ENCODE measurements at places on chromosomes 4 and X.

DNA sequence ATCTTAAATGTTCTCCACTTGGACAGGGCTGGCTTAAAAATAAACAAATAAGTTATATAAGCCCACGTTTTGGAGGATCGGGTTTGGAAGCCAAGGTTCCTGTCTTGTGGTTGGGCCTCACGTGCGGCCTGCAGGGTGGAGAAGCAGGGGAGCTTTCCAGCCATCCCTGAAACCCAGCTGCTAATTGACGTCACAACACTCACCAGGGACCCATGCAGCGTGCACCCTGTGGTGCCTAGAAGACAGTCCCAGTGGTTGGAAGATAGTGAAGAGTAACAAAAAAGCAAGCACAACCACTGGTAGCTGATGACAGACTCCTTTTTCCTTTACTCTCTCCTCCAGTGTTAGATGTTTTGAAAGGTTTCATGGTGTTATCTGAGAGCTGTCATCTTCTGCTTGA lies 142.0 kb upstream of the RBPJ start:
- no peak for DNase-seq

- no peak for DNase-seq
Measured at GRCh38 chrX:139025816-139026215, 314.3 kb upstream of the FGF13 start.

GRCh38 chrX:44770121-44770520 lies 73.7 kb upstream of the DUSP21 start:
- no peak for DNase-seq

GRCh38 chr4:112771-113170 lies 11.5 kb upstream of the ZNF718 start:
- no peak for DNase-seq

DNA sequence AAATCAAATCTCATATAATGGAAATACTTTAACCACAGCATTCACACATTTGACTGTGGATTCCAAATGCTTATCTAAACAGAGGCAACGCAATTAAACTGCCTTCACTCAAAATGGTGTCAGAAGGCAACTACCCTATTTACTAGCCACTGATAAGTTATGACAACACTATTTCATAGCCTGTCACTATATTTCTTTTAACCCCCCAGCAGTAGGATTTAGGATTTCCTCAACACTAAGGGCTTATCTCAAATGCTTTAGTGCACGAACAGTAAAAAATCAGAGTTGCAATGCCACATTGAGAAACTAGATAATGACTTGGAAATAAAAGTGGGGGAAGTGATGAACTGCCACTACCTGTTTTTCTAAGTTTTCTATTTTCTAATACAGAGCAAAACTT lies 66.7 kb downstream of the DHX15 start:
- DNase-seq: no peak

GRCh38 chr4:79874197-79874596 lies 198.8 kb downstream of the ANTXR2 start:
- DNase-seq: no peak

- no peak for DNase-seq
Measured at GRCh38 chr4:34935739-34936138, 1308.6 kb downstream of the ARAP2 start.

DNA sequence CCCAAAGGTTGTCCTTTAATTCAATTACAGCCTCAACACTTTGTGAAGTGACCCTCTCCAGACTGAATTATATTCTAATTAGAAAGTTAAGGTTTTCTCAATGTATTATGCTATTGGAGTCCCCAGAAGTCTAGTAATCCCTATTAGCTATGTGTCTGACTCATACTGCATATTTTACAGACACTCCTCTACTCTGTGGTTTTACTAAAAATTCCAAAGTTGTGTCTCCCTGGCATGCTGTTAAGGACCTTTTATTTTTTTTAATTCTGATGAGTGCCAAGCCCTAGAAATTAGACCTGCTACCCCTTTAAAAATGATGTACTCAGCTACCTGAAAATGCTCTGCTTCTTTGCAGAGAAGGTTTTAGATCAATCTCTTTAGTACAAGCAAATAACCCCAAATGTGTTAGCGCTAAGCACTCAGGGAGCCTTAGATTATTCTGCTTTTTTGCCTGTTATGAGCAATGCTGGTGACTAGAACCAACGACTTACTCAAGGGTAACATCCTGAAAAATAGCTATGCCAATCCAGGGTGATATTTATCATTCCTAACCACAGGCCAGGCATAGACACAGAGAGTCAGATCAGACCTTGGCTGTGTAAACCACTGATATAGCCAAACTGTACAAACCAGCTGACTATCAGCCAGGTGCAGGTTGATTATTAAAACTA lies 26.1 kb upstream of the CXCL13 start:
- DNase-seq: peak; percentile 68

- no peak for DNase-seq
Measured at GRCh38 chr4:91114386-91114785, 987.2 kb downstream of the CCSER1 start.

GRCh38 chrX:12824944-12825343 lies 33.7 kb downstream of the PRPS2 start:
- DNase-seq: no peak

DNA sequence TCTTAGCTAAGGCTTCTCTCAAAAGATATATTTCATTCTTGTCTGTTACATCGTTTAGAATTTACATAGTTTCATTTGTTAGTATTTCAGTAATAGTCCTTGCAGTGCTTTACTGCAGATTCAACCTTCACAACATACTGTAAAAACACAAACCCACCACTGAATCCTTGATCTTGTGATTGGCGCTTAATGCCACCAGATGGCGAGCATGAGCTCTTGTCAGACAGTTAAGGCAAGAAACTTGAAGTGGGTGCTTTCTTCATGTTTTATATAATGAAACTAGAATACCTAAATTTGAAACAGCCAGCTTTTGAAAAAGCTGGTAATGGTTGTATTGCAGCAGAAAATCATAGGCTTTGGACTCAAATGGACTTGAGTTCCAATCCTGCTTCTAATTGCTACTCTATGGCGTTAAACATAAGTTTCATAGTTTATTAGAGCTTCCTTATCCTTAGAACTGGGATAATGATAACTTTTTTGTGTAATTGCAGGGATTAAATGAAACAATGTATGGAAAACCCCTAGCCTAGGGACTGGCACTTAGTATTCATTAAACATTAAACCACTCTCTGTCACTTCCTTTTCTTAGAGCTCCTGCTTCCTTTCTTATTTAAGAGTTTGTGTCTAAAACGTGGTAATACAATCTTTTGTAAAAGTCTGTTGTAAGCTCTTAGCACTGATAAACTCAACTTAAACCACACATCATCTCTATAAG lies 95.1 kb downstream of the USP9X start:
- DNase-seq: peak; percentile 3

DNA sequence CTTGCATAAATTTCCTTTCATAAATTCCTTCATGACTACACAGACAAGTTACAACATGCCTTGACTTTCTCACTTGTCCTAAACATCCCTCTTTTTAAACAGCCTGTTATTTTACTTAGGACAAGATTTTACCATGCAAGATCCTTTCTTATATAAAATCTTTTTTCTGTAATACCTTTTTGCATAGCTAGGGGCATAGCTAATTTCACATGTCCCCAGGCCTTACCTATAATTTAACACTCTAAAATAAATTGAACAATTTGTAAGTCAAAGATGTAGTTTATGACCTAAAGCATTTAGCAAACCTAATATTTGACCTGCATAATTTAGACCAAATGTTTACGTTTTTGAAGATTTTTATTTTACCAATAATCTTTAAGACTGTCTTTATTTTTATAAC lies 396.3 kb upstream of the FSTL5 start:
- DNase-seq: no peak

GRCh38 chrX:38831949-38832348 lies 30.7 kb downstream of the MID1IP1 start:
- DNase-seq: no peak

GRCh38 chrX:10007621-10008020 lies 40.5 kb downstream of the CLDN34 start:
- no peak for DNase-seq

DNA sequence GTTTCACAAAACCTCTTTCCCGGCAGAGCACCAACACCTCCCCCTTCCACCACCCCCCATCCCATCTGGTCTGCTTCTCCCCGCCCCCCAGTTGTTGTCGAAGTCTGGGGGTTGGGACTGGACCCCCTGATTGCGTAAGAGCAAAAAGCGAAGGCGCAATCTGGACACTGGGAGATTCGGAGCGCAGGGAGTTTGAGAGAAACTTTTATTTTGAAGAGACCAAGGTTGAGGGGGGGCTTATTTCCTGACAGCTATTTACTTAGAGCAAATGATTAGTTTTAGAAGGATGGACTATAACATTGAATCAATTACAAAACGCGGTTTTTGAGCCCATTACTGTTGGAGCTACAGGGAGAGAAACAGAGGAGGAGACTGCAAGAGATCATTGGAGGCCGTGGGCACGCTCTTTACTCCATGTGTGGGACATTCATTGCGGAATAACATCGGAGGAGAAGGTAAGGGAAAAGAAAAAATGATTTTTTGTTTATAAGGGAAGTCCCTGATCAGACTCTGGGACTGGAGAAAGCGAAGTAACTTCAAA lies at the start of gene PDGFRA:
PDGFRA (plus strand) TSS at position 333 of the 541 bp plus-strand sequence. CDS start 29,476 bp downstream, outside the sequence.
- peak; percentile 80 for DNase-seq

- no peak for DNase-seq
Measured at GRCh38 chr4:146061610-146062334, 113.7 kb upstream of the LSM6 start.

- DNase-seq: no peak
Measured at GRCh38 chr4:158958489-158959270, 144.2 kb upstream of the RAPGEF2 start.

DNA sequence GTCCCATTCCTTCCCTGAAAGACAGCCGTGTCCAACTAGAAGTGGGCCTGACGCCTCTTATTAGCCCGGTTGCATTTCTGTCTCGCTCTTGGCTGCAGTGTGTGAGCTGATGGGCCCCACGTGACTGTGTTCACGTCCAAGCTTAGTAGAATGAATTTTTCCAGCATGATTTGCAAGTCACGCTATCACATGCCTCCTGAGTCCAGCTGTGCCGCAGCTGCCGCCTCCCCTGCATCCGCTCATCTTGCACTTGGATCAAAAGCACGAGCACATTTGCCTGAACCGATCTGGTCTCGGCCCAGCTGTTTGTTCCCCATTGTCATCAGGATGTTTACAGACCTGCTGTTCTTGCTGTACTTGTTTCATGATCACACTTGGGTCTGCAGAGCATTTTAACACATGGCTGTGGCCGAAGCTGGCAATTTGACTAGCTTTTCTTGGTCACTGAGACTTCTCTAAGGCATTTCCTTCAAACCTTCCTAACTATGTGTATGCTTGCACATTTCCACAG lies 126.5 kb downstream of the KIT start:
- peak; percentile 84 for DNase-seq

DNA sequence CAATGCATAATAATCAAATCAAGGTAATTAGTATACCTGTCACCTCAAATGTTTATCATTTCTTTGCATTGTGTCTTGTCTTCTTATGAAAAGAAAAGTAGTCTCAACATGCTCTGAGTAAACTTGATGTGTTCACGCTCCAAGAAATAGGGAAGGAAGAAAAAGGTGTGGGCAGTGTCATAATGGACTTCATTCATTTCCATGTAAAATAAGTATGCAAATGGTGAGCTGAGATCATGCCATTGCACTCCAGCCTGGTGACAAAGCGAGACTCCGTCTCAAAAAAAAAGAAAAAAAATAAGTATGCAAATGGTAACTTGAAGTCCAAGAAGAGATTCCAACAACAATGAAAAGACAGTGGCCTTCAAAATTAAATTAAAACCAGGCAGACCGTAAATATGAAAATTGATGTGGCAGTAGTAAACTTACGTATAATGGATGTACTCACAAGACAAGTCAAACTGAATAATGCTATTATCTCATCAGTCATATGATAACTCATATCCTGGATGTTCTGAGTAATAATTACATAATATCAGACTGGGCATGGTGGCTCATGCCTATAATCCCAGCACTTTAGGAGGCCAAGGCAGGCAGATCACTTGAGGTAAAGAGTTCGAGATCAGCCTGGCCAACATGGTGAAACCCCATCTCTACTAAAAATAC lies 6.0 kb upstream of the CWH43 start:
- no peak for DNase-seq

- DNase-seq: no peak
Measured at GRCh38 chr4:37393889-37394288, 149.3 kb downstream of the NWD2 start.

DNA sequence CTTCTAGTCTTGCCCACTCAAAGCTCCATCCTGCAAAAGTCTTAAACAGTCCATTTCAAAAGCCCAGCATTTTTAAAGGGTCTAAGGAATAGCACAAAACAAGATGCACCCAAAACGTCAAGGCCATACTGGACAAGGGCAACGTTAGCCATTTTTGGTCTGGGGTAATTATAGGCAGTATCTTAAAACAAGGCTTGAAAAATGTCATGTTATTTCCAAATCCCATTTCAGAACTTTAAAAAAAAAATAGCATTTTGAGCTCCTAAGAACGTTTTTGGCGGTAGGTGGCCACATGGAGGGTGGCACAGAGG lies 584 bp upstream of the TMEM165 start:
- DNase-seq: no peak

DNA sequence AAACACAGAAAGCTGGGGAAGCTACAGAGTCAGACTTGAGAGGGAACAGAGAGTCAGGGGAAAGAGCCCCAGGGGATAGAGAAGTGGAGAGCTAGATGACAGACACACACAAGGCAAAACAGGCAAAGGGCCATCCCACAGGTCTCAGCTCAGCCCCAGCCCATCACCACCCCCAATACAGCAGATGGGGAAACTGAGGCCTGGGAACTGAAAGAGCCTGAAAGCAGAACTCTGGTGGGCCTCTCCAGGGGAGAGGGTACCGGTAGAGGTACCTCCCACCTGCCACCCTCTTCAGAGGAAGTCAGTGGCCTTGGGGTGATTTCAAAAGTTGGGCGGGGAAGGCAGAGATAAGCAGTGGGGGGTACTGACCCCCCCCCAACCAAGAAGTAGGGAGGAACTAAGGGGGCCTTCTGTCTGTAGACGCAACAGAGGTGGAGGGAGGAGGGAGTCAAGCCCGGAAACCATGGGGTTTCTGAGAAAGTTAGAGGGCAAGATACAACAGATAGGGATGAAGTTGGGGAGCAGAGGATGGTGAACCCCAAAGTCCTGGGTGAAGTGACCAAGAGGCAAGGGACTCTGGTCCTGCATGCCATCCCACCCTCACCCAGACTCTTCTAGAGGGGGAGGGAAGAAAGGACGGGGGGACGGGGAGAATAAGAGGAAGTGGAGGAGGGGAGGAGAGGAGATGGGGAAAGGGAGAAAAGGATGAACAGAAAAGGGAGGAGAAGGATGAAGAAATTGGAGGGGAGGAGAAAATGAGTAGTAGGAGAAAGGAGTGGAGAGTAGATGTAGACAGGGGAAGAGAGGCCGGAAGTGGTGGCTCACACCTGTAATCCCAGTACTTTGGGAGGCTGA lies 3.2 kb downstream of the GATA1 start:
- no peak for DNase-seq

- DNase-seq: no peak
Measured at GRCh38 chrX:16433021-16433420, 216.9 kb upstream of the S100G start.

- DNase-seq: no peak
Measured at GRCh38 chrX:71603618-71604017, 14.7 kb downstream of the CXCR3 start.

- no peak for DNase-seq
Measured at GRCh38 chr4:91472046-91472445, 831.7 kb upstream of the GRID2 start.
